ENCODE measurements at places on chromosomes 12 and 14. TPM values are rescaled to one million over a fixed set of nuclear protein-coding genes. Genes with fewer than 3 reads are reported as not detected.

ABCD4 gene
- 11.8 TPM for total RNA-seq

CLEC4C gene
- total RNA-seq, result not detected

POTEG gene
- total RNA-seq, result not detected

OR10A7 gene
- not detected for total RNA-seq

KIF5A gene
- total RNA-seq, result not detected

AQP5 gene
- not detected for total RNA-seq

CCDC60 gene
- not detected for total RNA-seq

SRRM4 gene
- total RNA-seq, result 0.05 TPM

CLEC7A gene
- 40.7 TPM for total RNA-seq

FKBP3 gene
- total RNA-seq, result 77.5 TPM

DAO gene
- total RNA-seq, result not detected

KLRG1 gene
- 0.46 TPM for total RNA-seq

DNA sequence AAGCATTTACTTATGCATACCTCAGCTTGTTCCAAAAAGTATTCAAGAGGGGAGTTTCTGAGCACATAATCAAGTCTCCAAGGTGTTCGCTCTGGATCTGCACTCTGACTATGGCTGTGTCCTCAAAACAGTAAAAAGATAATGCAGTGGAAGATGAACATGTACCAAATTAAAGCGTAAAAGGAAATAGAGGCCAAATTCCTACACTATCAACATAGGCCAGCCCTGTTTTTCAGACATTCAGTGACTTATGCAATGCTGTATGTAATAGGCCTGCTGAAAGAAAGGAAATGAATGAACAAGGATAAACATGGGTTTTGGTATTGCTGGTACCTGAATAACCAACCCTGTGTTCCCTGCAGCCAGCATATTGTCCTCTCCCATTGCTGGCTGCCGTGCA lies 115.7 kb downstream of the SAMD4A start:
- DNase-seq, result no peak

GRCh38 chr14:77761205-77761931 lies 412 bp upstream of the SNW1 start:
- peak; percentile 62 for DNase-seq

DNA sequence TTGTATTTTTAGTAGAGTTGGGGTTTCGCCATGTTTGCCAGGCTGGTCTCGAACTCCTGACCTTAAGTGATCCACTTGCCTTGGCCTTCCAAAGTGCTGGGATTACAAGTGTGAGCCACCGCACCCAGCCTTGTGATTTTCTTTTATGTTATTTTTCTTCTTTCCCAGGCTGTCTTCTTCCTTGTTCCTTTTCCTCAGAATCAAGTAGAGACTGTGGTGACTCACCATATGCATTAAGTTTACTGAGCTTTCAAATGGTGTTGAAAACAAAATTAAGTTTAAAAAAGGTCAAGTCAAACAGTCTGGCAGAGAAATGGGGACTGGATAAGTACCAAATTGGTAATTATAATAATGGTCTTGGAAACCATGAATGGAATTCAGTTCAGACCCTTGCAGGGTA lies 5.7 kb downstream of the ARPC3 start:
- DNase-seq, result no peak

DNA sequence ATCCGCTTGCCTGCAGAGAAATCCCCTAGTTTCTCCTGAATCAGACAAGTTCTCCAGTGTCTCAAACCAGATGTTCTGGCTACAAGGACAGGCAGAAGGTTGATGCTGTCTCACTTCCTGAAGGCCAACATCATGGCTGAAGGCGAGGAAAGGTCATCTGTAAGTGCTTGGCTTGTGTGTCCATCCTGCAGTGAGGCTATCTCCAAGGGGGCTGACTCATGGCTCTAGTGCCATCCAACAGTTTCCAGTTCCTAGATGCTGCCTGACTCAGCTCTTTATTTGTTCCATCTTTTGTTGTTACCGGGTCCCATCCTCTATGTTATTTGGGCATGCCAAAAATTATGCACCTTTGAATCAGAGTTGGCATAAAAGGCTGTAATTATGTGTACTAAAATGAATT lies 232.1 kb upstream of the TBX3 start:
- DNase-seq, result no peak

DNA sequence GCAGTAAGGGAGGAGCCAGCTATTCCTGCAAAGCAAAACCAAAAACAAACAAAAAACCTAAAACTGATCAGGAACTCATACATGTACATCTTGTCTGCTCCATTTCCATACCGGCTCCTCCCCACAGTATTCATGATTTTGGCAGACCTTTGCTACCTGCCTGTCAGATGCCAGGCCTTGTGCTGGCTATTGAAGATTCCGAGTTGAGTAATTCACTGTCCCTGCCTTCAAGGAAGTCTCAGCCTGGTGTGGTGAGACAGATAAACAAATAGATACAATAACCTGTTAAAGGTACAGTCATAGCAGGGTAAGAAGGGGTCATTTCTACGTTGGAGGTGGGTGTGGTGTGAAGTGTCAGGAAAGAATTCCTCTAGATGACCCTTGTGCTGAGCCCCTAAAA lies 42.7 kb downstream of the SUSD6 start:
- no peak for DNase-seq

GRCh38 chr12:57731411-57732080 lies 7.0 kb downstream of the AGAP2 start:
- DNase-seq, result no peak

DNA sequence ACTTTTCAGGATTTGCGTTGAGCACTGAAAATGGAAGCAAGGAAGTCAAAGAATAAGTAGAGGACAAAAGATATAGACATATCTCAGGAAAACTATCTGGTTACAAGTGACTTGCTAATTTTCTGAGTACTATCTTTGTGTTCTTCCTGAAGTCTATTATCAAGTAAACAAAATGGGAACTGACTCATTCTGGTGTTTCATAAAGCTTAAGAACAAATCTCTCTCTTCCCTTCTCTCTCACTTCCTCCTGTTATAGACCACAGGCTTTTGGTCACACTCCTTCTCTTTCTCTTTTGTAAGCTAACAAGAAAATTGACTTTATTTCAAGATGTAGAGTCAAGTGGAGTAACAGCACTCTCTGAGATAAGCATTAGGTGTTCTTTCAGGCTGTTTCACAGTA lies 406.6 kb upstream of the SYT1 start:
- DNase-seq, result no peak

- DNase-seq, result no peak
Measured at GRCh38 chr14:83096092-83096491, 1562.4 kb upstream of the SEL1L start.

DNA sequence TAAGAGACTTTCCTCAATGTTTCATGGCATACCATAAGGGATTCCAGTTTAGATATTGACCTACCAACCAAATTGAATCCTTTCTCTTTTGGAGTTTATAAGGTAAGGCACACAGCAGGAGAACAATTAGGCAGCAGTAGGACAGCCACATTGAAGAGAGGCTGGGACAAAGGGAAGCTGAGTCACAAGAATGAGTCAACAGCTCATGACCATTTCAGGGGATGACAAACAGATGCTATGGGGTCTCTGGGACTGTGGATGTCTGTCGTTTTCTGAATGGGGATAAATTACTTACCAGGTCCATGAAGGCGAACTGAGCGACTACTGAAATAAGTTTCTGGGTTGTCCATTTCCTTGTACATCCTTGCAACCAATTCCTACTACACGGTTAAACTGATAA lies 48.6 kb upstream of the E2F7 start:
- no peak for DNase-seq

GRCh38 chr14:91570021-91570420 lies 59.9 kb upstream of the PPP4R3A start:
- DNase-seq, result no peak

- DNase-seq, result no peak
Measured at GRCh38 chr12:29694002-29694401, 89.7 kb downstream of the TMTC1 start.

DNA sequence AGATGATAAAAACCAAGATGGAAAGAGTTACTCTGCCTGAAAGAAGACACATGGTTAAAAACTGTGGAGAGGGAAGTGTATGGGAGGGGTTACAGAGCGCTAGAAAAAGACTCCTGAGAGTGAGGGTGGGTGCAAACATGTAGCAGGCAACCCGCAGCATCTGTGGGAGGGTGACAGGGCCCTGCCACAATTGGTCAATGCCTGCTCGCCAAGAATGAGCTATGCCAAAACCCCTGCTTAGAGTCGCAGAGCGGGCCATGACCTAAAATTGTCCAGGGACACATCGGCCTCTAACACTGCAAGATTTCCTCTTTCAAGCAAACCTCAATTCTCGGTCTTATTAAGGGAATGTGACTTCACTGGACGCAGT lies 700 bp downstream of the PRKAG1 start:
- DNase-seq, result peak; percentile 77

DNA sequence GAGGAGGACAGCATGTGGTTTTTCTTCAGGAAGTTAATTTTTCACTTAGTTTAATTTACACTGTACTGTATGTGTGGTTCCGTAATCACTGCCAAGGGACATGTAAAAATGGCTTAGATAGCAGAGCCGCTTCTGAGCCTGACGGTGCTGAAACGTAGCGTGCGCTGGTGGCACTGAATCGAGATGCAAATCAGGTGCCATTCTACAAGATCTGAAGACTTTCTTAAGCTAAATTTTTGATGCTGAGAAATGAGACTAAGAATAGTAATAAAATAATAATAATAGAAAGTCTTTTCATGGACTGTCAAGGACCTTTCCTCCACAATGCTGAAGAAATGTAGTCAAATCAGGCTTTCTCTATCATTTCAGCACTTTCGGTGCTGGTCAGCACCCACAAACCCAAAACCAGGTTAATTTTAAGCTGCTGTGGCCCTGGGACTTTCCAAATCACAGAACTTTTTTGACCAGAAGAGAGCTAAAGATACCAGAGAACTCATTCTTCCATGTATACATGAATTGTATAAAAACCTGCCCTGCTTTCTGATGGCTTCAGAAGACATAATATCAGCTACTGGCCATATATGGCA lies 183.3 kb upstream of the LMO3 start:
- no peak for DNase-seq

DNA sequence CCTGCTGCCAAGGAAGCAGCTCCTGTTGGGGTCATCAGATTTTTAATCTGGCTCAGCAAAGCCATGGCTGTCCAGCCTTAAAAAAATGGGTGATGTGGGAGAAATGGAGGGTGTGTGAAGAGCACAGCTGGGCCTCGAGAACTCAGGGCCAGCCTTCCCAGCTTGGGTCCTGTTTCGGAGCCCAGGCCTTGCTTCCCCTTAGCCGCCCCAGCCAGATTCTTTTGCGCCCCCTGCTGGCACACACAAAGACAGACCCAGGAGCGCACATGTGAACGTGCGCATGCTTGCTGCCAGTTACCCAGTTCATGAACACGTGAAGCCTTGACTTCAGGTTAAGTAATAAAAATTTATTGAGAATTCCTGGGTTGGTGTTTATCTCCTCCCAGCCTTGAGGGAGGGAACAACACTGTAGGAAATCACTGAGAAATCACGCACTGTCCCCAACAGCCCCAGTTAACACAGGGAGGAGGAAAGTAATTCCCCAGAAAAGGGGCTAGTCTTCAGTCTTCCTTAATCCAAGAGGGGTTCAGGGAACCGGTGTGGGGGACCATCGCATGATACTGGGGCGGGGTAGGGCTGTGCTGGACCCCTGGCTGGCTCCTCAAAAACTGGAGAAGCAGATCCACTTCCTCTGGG lies 5.3 kb downstream of the PHB2 start:
- peak; percentile 71 for DNase-seq

GRCh38 chr14:77000340-77001270 lies 27.9 kb downstream of the IRF2BPL start:
- DNase-seq, result peak; percentile 52

DNA sequence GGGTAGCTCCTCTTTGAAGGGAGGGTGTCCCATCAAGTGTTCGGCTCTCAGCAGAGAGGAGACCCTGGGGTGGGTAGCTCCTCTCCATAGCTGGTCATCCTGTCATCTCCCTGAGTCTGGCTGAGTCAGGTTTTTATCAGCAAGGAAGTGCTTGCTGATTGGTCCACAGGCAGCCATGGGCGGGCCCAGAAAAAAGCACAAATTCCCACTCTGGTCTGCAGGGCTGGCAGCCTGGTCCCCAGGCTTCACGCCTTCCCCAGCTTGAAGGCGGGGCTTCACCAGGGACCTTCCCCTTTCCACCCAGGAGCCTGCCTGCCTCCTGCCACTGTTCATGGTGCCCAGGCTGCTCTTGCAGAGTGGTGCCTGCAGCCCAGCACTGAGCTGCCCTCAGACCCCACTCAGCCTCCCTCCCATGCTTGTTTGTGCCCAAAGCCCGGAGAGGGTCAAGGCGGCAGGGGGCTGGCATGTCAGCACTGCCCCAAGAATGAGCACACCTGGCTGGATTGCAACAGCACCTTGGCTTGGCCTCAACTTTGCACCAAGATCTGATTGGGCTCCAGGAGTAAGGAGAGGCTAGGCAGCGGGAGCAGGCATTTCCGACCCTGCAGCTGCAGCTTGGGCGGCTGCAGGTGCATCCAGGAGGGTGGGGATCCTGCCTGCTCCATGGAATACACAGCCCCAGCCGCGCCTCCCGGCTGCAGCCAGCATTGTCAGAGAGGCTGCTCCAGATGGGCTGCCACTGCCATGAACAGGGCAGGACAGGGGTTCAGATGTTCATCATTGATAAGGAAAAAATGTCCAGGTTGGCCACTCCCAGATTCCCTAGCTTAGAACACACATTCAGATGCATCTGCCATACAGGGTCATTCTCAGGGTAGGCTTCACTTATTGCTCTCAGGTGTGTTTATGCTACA lies 22.0 kb upstream of the WDR89 start:
- DNase-seq, result no peak

GRCh38 chr14:63342371-63342770 lies 23.6 kb upstream of the GPHB5 start:
- DNase-seq, result no peak

DNA sequence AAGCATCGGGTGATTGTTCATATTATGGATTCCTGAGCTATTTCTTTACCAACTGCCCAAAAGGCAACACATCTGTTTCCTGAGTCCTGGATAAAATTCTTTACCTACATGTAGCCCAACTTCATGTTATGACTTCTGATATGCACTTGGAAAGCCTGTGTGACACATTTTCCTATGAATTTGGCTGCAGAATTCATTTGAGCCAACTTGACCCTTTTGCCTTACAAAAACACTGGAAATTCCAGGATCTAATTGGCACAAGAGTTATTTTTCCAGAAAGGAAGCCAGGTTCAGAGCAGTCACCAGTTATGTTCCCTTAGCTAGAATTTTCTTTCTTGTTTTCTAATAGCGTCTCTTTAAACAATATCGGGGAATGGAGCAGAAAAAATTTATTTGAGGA lies 202.5 kb upstream of the LRIG3 start:
- DNase-seq, result no peak
